Hematopoietic multipotent progenitor cell treated with erythropoietin and hydrocortisone succinate and interleukin-3 and kit ligand, for 4 days (in vitro differentiated cells): ENCODE measurements at places on chromosomes 16 and 17.

GRCh38 chr16:57186872-57187854 is 1.0 kb downstream of the RSPRY1 start:
- peak; percentile 49 for DNase-seq

GRCh38 chr17:38751144-38751807 is 1.3 kb upstream of the PSMB3 start:
- DNase-seq, result no peak

DNA sequence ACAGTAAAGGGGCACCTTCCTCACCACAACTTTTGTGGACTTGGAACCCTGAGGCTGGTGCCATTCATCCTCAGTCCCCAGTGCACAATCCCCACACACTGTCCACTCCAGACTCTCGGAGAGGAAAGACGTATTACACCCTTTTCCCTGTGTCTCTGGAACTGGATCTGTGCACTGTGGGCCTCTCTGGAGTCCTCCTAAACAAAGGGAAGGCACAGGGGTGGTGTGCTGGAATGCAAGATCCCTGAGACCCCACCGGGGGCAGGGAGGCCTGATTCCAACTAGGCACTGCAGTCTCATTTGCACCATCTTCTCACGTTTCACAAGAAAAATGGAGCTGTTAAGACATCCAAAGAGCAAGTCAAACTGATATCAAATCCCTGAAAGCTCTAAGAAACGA is 89.8 kb downstream of the USP31 start:
- DNase-seq, result no peak

DNA sequence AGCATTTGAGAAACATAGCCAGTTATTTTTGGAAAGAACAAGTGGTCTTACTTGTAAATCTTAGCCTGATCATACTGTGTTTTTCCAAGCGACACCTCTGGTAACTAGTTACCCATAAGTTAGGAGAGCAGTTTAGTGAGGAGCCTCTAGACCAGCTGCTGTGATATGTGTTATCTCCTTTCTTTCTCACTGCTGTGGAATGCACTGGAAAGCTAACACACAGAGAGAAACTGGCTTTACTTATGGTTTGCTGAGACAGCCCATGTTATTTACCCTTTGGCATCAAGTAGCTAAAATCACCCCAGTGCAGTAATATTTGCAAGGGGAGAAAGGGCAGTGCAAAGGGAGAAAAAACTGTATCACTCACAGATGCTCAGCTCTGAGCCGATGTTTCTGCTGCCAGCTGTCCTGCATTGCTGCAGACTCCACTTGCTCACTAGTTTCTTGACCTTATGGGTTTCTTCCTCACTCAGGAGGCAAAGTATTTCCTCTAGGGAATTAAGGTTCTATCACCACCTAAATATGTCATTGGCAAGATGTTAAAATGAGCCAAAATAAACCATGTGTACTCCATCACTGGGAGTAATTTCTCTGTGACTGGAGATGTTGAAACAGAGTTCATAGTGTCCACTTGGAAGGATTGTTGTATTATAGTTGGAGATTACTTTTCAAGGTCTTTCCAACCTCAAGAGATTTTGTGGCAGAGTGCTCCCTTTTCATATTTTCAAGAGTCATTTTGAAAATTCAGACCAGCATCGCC is 2.3 kb downstream of the RBFOX1 start:
- DNase-seq, result no peak

DNA sequence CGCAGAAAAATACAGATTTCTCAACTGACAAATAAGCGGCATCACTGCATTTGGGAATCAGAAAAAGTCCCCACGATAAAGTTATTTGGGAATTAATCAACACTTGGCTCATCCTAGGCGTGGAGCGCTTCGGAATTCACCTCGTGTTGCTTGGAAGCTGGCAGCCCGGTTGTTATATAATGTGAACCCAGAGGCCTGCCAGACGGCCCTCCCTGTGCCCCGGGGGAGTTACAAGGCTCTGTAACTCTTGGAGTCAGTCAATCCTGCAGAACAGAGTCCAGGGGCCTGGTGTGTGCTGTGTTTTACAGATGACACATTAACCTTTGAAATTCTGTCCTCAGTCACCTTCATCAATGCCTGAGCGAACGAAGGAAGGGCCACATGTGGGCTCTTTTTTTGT is 111.1 kb downstream of the PITPNC1 start:
- no peak for DNase-seq

DNA sequence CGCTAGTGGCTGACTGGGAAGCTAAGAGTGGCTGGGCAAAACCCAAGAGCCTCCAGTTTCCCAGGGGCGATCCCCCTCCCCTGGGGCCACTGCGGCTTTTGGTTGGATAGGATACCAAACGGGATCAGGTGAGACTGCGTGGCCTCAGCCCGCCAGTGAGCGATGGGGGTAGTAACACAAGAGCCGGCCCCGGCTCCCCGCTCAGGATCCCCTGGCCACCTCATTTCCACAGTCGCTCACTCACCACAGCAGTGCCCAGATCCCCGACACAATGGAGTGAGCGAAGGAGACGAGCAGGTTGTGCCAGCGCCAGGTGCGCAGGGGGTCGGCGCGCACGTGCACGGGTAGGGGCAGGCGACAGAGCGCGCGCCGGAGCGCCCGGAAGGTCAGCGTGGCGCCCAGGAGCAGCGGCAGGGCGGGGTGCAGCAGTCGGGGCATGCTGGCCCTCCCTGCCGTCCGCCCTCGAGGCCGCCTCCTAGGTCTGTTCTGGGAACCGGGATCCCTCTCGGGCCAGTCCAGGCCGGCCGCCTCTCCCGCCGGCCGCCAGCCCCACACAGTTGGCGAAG is 290 bp downstream of the TLCD1 start:
- peak; percentile 85 for DNase-seq

DNA sequence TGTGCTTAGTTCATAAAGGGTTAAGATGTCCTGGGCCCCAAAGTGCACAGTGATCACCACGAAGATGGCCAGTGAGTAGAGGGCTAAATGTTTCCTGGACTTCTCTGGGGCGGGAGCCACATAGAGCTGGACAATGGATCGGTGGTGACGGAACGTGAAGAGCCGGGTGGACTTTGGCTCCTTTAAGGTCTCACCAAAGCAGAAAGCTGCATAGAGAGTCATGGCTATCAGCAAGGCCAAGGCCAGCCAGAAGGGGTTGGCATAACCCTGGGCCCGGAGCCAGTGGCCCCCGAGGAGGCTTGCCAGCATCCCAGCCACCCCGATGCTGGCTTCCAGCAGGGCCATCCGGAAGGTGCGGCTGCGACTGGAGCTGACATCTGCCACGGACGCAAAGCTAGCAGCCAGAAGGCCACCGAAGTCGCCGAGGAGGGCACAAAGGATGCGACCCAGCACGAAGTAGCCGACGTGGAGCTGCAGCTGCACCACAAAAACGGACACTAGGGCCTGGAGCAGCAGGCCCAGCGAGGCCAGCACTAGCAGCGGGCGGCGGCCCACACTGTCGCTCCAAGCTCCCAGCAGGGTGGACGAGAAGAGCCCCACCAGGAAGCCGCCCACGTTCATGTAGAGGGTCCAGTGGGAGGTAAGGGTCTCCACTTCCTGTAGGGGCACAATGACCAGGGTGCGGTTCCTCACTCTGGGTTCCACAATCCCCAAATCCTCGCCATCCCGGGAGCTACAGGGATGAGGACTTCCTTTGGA is 1.0 kb downstream of the SLC46A1 start:
- DNase-seq, result no peak

DNA sequence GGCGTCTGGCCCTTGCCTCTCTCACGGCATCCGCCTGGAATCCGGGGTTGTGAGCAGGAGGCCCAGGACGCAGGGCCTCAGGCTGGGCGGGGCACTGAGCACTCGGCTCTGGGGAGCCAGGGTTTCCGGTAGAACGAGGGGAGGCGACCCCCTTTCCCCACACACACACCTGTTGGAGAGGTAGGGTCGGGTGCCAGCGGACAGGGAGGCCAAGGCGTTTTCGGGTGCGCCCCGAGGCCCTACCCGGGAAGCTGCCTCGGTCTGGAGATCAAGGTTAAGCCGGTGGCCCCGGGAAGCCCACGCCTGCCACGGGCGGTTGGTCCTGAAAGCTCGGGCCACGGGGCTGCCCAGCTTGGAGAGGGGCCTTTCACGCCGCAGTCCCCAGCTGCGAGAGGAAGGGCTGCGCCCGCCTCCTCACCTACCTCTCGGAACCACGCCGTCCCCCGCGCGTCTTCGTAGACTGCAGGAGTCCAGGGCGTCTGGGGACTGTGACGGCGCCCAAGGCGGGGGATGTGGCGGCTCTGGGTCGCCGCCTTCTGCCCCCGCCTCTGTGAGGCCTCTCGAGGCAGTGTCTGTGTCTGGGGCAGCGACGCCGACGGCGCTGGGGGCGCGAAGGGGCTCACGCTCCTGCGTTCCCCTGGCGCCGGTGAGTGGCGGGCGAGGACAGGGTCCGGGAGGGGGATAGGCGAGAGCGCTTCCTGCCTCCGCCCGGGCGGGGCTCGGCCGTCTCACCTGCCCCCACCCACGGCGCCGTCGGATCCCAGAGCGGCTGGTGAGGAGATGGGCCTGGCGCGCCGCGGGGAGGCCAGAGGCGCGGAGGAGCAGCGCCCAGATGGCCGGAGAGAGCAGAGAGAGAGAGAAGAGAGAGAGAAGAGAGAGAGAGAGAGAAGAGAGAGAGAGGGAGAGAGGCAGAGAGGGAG is 20.3 kb upstream of the HOXB9 start:
- DNase-seq, result no peak

GRCh38 chr17:36089888-36090836 is at the start of gene CCL3:
Gene CCL3 (minus strand): TSS chr17:36090143. CDS start chr17:36090058, 85 bp downstream.
- peak; percentile 48 for DNase-seq

- peak; percentile 72 for DNase-seq
Observed at GRCh38 chr16:31215287-31216162, 1.4 kb downstream of the PYDC1 start.

- no peak for DNase-seq
Observed at GRCh38 chr17:3513305-3514035, 37.7 kb downstream of the ASPA start.

GRCh38 chr17:39080421-39081078 is 70.9 kb downstream of the PLXDC1 start:
- no peak for DNase-seq

DNA sequence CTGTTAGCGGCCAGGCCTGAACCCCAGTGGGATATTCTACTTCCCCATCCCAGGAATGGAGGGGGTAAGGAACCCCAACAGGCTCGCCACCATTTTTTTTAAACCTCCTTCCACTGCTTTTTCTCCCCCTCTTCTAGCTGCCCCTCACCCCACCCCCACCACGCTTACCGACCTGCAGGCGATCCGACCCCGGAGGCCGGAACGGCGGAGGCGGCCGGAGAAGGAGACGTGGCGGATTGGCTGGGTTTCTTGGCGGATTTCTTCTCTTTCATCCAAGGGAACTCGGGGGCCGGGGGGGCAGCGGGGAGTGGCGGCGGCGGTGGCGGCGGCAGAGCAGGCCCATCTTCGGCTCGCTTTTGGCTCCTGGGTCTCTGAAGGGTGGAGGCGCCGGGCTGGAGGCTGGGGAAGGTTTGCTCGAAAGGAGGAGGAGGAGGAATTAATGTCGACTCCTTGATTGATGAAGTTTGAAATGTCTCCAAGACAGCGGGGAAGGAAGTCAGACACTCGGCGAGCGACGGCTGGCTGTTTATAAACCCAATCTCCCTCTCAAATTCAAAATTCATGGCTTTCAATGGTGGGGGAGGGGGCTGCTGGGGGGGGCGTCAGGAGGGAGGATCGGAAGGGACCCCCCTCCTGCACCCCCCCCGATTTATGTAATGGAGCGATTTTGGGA is 424 bp downstream of the HOXB2 start:
- DNase-seq, result peak; percentile 86

DNA sequence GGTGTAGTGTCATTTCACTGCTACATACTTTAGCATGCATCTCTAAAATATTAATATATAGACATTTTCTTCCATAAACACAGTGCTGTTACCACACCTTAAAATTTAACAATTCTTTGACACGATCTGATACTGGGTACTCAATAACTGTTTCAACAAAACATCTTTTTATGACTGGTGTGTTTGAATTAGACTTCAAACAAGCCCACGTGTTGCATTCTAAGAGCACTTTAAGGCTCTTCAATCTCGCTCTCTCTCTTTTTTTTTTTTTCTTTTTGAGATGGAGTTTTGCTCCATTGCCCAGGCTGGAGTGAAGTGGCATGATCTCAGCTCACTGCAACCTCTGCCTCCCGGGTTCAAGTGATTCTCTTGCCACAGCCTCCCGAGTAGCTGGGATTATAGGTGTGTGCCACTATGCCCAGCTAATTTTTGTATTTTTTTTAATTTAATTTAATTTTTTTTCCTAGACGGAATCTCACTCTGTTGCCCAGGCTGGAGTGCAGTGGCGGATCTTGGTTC is 15.8 kb upstream of the SLC46A1 start:
- no peak for DNase-seq

- peak; percentile 32 for DNase-seq
Observed at GRCh38 chr17:19978805-19979211, 1.2 kb upstream of the AKAP10 start.

GRCh38 chr17:19412510-19412909 is 1.5 kb downstream of the RNF112 start:
- DNase-seq, result no peak

DNA sequence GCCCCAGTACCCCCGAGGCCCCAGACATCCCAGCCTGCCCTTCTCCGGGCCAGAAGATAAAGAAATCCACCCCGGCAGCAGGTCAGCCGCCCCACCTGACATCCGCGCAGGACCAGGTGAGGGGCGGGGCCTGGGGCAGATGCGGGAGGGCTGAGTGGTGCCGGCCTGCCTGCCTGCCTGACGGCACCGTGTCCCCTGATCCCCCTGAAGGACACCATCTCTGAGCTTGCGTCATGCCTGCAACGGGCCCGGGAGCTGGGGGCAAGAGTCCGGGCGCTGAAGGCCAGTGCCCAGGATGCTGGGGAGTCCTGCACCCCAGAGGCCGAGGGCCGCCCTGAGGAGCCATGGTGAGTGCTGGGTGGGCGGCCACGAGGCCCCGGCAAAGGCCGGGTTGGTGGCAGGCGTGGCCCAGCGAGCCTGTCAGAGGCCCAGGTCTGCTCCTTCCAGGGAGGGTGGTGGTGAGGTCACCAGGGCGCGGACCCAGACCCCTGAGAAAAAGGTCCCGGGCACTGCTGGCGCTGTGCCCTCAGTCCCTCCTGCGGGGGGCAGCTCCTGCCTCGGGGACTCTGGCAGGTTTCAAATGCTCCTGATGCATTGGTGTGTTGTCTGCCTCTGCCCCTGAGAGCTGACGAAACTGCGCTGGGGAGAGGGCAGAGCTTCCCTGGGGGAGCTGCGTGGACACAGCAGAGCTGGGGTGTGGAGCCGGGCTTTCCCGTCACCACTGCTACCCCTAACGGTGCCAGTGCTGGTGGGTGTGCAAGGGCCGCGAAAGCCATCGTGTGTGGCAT is 1.2 kb downstream of the CDT1 start:
- DNase-seq, result no peak

- no peak for DNase-seq
Observed at GRCh38 chr17:72775919-72776318, 316.6 kb downstream of the SLC39A11 start.
